ENCODE measurements at places on chromosomes 16 and 17. TPM values are rescaled to one million over a fixed set of nuclear protein-coding genes. Genes with fewer than 3 reads are reported as not detected.

The CTRB1 gene
- not detected for total RNA-seq

GRCh38 chr16:76370344-76370743 is 93.1 kb downstream of the CNTNAP4 start:
- H3K27ac ChIP-seq = no peak overlapping the region
- H3K4me1 ChIP-seq = no peaks in the 10 kb centered on the region
- H3K4me3 ChIP-seq = no peak overlapping the region

DNA sequence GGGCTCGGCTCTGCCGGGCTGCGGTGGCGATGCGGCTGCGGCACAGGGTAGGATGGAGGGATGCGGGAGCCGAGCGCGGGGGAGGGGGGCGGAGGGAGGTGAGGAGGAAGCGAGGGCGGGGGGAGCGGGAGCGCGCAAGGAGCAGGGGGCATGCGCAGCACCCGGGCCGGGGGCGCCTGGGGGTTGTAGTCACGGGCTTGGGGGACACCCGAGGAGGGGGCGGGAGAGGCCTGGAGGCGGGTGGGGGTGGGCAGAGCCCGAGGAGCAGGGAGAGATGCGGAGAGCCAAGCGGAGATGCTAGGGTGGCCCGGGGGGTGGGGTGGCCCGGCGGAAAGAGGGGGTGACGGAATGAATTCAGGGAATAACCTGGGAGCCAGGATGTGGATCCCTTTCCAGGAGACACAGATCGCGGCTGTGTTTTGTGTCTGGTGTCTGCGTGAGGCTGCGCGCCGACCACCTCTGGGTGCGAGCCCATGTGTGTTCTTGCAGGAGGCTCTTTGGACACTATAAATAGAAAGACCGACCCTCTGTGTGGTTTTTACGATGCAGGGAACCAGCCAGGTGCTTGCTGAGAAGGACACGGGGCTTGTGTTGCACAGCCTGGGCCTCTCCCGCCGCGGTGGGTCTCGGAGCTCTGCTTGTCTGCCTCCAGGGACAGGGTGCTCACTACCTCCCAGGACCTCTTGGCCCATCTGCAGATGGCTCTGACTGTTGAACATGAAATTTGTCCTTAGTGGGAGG is at the start of gene STX1B:
STX1B (minus strand) TSS at position 54 of the 741 bp plus-strand sequence. CDS start 242 bp downstream, outside the sequence.
- peak within 1 kb of the TSS; percentile 81 for H3K4me3 ChIP-seq
- H3K36me3 ChIP-seq = peaks cover 4% of the 10 kb centered on the region
- H3K4me1 ChIP-seq = peaks cover 16% of the 10 kb centered on the region
- H3K27ac ChIP-seq = peak within 1 kb of the TSS; percentile 32
- no peak for DNase-seq

DNA sequence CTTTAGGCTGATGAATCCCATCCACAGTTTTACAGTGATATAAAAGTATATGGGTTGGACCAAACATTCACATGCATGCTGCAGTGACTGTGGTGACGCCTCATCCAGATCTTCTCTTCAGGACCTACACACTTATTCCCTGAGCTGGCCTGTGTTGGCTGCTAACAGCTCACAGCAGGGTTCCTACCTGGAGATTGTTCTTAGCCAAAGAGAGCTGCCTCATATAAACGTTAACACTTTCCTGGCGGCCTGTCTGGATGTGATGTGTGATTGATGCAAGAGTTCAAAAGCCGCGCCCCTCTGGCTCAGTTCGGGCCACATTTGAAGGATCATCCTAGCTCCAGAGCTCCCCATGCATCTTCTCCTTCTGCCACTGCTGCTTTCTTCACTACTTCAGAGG is 93.0 kb upstream of the NETO2 start:
- H3K4me3 ChIP-seq = no peak overlapping the region
- DNase-seq = no peak
- peaks cover 13% of the 10 kb centered on the region for H3K36me3 ChIP-seq

Measured in T-helper 17 cell (primary cell).